Hepatocyte (in vitro differentiated cells): ENCODE measurements at places on chromosomes 4 and X. TPM values are rescaled to one million over a fixed set of nuclear protein-coding genes. Genes with fewer than 3 reads are reported as not detected.

GPRASP2 gene
- total RNA-seq: 21.2 and 27.6 TPM in 2 replicates

TKTL2 gene
- not detected in 2 replicates for total RNA-seq

ENPP6 gene
- 0.03 TPM in 1 of 2 replicates, not detected in the other for total RNA-seq

PROM1 gene
- total RNA-seq: 28.8 and 30.8 TPM in 2 replicates
